CD8-positive, alpha-beta memory T cell (primary cell): ENCODE measurements at places on chromosomes 16 and 17. TPM values are rescaled to one million over a fixed set of nuclear protein-coding genes. Genes with fewer than 3 reads are reported as not detected.

DNA sequence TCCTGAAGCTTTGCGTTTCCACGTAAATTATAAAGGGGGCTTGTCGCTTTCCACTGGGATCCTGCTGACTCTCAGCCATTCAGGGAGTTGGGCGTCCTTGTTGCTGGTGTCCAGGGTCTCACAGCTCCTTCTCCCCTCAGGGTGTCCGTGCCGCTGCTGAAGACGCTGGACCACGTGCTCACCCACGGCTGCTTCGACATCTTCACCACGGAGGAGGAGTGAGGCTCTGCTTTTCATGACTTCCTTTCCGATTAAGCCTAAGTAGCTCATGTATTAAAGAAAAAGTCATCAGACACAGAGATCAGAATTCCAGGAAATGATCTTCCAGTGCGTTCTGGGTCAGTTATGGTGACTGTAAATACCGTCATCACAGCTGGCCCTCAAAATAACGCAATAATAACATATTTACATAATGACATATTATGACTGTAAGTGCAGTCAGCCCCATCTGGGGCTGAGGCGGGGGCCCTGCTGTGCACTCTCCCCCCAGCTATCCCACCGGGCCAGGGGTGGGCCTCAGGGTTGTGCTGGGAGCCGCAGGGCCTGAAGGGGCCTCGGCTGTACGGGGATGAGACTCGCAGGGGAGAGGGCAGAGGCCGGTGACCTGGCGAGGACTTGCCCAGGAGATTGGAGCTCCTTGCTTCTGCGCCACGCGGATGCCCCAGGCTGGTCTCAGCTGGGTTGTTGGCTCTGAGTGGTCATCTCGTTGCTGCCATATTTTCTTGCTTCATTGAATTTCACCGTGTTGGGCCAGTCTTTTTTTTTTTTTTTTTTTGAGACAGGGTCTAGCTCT is 92.9 kb upstream of the ZNF750 start:
- DNase-seq: no peak

- peak; percentile 76 for DNase-seq
Observed at GRCh38 chr17:76139801-76140660, 1.0 kb downstream of the FOXJ1 start.

NOTUM gene
- 0.33 TPM for total RNA-seq

PCGF2 gene
- 0.89 TPM for total RNA-seq
